Posterior vena cava (tissue), 2 donors: ENCODE measurements at places on chromosomes 13 and 19. TPM values are rescaled to one million over a fixed set of nuclear protein-coding genes. Genes with fewer than 3 reads are reported as not detected.

Gene SLC1A6
- total RNA-seq = not detected

Gene PCDH20
- 20.9 TPM for total RNA-seq

GRCh38 chr13:63731896-63732295 is 2316.2 kb upstream of the PCDH20 start:
- DNase-seq = no peak

- peak; percentile 24 for DNase-seq
Observed at GRCh38 chr19:50638600-50638999, 1.1 kb downstream of the SYT3 start.

- no peak for DNase-seq
Observed at GRCh38 chr19:2791876-2792275, 6.6 kb downstream of the THOP1 start.

GRCh38 chr13:112057736-112058518 is 9.0 kb upstream of the SOX1 start:
- DNase-seq = no peak

Gene HRC
- total RNA-seq = 2.4 TPM

DNA sequence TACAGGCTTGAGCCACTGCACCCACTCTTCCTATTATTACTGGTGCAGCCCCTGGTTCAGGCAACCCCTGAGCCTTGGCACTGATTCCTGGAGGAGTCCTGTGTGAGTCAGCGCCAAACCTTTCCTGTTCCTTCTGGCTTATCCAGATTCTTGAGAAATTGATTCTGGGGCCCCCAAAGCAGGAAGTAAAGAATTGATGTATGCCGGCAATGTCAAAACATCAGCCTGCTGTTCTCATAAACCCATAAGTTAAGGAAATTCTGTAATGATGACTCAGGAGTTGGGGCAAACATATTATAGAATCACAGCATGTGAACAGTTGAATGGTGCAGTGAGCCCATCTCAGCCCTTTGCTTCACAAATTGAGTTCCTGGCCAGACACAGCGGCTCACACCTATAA is 1.4 kb upstream of the OR7G3 start:
- no peak for DNase-seq

- peak; percentile 84 for DNase-seq
Observed at GRCh38 chr19:46736531-46737297, 9.1 kb upstream of the FKRP start.

- DNase-seq = no peak
Observed at GRCh38 chr13:24851546-24851945, 87.6 kb downstream of the RNF17 start.

GRCh38 chr13:30804474-30804873 is 69.1 kb downstream of the ALOX5AP start:
- DNase-seq = no peak

Gene ZNF382
- total RNA-seq = 7.4 TPM

GRCh38 chr13:84132491-84132890 is 250.2 kb upstream of the SLITRK1 start:
- DNase-seq = no peak

Gene ZNF285
- 2.5 TPM for total RNA-seq

DNA sequence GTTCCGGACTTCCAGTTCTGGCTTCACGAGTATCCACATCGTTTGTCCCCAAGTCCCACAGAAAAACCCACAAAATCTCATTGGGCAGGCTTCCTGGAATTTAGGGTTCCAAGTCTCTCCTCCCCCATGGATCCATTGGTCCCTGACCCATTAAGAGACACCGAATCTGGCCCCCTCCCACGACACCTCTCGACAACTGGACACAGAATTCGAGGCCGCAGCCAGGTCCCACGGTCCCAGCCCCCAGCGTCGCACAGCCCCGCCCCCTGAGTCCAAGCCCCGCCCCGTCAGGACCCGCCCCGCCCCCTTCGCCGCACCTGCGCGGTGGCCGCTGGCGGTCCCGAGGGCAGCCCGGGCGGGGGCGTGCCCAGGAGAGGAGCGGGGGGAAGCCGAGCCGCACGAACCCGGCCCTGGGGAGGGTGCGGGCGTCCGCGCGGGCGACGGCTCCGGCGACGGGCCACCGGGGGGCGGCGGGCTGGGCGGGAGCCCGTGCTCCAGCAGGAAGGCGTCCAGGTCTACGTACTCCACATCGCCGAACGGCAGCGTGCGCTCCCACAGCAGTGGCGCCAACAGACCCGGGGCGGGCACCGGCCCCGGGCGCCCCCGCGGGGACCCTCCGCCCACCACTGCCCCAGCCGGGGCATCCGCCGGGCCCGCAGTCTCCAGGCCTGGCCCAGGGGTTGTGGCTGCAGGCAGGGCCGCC is 1.8 kb downstream of the DBP start:
- peak; percentile 87 for DNase-seq

DNA sequence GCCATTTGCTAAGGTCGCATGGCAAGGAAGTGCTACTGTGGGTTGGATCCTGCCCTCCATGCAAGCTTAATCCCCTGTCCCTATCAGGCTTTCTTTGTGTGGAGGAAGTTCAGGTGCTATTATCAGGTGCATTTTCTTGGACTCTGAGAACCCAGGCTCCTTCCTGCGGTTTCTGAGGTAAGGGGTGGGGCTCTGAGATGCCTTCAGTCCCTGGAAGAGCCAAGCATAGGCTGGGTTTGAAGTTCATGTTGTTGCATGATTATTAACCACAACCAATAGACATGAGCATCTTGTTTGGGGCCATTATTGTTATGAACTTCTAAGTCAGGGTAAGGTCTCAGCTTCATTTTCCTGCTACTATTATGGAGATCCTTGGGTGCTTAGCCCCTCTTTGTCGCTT is 109.5 kb downstream of the NALCN start:
- no peak for DNase-seq

- DNase-seq = no peak
Observed at GRCh38 chr19:8335343-8336071, 7.6 kb downstream of the KANK3 start.

DNA sequence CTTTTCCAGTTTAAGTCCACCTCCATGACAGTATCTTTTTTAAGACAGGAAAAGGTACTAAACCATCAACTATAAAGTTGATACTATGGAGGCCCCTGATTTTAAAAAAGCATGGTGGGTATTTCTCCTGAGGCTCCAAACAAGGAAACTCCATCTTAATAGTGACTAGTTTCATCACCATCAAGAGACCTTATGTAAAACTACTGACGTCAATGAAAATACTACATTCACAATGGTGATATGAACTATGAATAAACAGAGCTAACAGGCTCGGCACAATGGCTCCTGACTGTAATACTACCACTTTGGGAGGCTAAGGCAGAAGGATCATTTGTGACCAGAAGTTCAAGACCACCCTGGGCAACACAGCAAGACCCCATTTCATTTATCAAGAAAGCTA is 162.7 kb downstream of the KLF12 start:
- no peak for DNase-seq

- peak; percentile 92 for DNase-seq
Observed at GRCh38 chr19:17235300-17235970, 9.4 kb downstream of the OCEL1 start.

DNA sequence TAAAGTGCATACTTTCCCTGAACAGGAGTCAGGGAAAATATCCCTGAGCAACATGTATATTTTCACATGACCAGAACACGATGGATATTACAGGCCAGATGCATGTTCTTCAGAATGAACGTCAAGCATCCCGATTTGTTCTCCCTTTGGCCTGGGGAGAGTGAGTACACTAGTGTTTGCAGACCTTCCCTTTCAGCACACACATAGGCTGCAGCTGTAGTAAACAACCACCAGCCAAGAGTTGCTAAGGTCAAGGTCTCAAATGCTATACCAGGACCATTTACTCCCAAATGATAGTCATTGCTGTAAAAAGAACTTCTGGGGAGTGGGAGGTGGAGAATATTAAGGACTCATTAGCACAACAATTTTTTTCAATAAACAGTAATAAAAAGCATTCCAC is 3.0 kb downstream of the KLF12 start:
- no peak for DNase-seq

Gene ATP4B
- not detected for total RNA-seq

DNA sequence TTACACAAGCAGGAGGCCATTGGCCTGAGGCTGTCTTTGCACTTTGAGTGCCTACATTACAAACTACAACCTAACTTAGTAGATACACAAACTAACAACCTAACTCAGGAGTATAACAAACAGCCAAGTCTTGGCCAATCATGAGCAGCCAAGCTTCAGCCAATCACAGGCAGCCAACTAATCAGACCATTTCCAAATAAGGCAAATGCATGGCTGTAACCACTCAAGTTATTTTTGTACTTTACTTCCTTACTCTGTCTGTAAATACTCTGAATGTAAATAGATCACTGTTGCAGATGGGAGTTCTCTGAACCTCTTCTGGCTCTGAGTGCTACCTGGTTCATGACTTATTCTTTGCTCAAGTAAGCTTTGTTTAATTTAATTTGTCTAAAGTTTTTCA is 748.1 kb upstream of the SGCG start:
- no peak for DNase-seq

Gene KLK4
- not detected for total RNA-seq

GRCh38 chr13:31352467-31352866 is 152.7 kb downstream of the B3GLCT start:
- no peak for DNase-seq

Gene FUT2
- not detected for total RNA-seq

- DNase-seq = no peak
Observed at GRCh38 chr19:20969498-20969897, 46.4 kb downstream of the ZNF85 start.

GRCh38 chr19:6531163-6531955 is 533 bp downstream of the TNFSF9 start:
- no peak for DNase-seq

Gene CCNA1
- 0.23 TPM for total RNA-seq

- no peak for DNase-seq
Observed at GRCh38 chr13:44730851-44731250, 154.7 kb upstream of the TSC22D1 start.

Gene GRIN3B
- not detected for total RNA-seq

DNA sequence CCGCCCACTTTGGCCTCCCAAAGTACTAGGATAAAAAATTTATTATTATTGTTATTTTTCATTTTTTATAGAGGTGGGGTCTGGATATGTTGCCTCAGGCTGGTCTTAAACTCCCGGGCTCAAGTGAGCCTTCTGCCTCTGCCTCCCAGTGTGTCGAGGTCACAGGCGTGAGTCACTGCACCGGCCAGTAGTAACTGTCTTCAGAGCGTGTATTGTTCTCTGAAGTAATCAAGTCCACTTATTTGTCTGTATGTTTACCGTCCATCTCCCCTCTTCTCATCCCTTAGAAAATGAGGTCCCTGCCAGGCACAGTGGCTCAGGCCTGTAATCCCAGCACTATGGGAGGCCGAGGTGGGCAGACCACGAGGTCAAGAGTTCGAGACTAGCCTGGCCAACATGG is 18.2 kb upstream of the SULT2B1 start:
- DNase-seq = no peak

DNA sequence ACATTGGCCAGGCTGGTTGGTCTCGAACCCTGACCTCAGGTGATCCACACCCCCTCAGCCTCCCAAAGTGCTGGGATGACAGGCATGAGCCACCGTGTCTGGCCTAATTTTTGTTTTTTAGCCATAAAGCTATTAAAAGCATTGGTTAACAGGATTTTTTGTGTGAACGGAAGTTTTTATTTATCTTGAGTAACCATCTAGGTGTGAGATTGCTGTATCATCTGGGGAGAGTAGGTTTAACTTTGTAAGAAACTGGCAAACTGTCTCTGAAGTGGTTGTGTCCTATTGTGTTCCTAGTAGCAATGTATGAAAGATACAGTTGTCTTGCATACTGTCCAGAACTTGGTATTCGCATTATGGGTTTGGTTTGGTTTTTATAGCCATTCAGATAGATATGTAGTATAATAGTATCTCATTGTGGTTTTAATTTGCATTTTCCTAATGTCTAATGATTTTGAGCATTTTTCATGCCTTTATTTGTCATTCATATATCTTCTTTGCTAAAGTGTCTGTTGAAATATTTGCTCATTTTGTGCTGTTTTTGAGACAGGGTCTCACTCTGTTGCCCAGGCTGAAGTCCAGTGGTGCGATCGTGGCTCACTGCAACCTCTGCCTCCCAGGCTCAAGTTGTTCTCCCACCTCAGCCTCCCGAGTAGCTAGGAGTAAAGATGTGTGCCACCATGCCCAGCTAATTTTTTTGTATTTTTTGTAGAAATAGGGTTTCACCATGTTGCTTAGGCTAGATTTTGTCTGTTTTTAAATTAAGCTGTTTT is 13.5 kb upstream of the PLEKHF1 start:
- DNase-seq = no peak

DNA sequence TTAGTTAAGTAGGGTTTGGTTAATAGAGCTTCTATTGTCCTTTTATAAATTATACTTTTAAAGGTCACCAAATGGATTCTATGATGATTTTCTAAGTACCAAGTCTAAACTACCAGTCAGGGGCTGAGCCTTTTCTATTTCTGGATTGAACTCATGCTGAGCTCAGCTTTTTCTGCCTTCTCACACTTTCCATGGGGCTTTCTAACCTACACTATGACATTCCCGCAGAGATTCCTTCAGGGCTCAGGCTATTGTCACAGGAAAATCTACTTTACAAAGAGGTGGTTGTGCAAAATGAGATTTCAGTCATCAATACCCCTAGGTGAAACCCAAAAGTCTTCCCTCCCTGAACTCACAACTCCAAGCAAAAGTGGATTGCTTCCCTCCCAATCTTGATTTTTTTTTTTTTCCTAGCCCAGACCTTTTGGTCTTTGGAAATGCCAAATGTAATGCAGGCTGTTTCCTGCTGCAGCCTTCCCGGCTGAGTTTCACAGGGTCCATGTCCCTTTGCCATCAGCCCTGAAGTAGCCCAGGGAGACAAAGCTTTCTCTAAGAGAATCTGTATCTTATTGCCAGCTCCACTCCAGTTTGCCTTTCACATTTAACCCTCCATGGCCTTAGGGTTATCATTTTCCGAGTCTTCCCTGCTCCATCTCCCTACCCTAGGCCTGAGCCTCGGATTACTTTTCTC is 13.6 kb downstream of the C13orf42 start:
- DNase-seq = no peak

- no peak for DNase-seq
Observed at GRCh38 chr13:21674490-21675009, 3.7 kb downstream of the FGF9 start.

DNA sequence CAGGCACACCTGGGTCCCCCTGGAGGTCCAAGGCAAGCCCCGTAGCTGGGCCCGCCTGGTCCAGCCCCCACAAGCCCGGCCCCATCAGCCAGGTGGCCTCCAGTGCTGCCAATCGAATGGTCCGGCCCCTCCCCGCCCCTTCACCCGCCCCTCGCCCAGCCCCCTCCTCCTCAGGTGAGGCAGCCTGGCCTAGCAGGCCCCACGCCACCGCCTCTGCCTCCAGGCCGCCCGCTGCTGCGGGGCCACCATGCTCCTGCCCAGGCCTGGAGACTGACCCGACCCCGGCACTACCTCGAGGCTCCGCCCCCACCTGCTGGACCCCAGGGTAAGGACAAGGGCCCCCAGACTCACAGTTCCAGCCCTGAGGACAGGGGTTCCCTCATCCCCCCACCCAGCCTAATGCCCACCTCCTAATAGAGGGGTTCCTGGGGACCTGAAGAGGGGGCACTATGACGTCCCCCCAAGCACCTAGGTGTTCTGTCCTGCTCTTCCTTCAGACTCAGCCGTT is at the start of gene HPN:
HPN (plus strand) TSS at position 174 of the 508 bp plus-strand sequence. CDS start 786 bp downstream, outside the sequence.
- DNase-seq = no peak

Gene FBN3
- not detected for total RNA-seq

DNA sequence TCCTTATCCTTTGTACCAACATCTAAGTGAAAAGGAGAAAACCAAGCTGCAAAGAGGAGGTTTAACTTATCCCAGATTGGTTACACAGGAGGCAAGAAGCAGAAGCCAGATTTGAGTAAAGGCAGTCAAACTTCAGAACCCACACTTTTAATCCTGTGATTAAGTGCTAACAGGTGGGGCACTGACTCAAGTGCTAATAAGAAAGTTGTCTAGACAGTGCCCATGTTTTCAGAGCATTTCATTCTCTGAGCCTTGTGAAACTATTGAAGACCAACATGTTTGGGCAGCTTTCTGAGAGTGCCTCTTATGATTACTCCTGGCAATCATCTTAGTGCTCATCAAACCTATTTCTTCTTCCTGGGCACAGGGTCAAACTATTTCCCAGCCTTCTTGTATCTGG is 380.8 kb downstream of the KCNRG start:
- no peak for DNase-seq
